ENCODE measurements at places on chromosomes 1 and 21. TPM values are rescaled to one million over a fixed set of nuclear protein-coding genes. Genes with fewer than 3 reads are reported as not detected.

The TRAF5 gene
- total RNA-seq: 6.6 TPM

The MYBPH gene
- not detected for total RNA-seq

The NCMAP gene
- not detected for total RNA-seq

The PROK1 gene
- total RNA-seq: not detected

The PIGV gene
- 8.4 TPM for total RNA-seq

The KCNJ15 gene
- 0.47 TPM for total RNA-seq

The SH3BGR gene
- total RNA-seq: 0.39 TPM

The OR2L8 gene
- not detected for total RNA-seq

The ACKR1 gene
- not detected for total RNA-seq

The HES3 gene
- not detected for total RNA-seq

The C8A gene
- total RNA-seq: not detected

The SASS6 gene
- 5.2 TPM for total RNA-seq

The MROH7 gene
- not detected for total RNA-seq

The TTC22 gene
- total RNA-seq: not detected

The WNT9A gene
- 0.20 TPM for total RNA-seq

The CLCA4 gene
- total RNA-seq: not detected

The CD1D gene
- total RNA-seq: not detected

The TSACC gene
- 2.4 TPM for total RNA-seq

The PRRX1 gene
- not detected for total RNA-seq

The TOE1 gene
- 18.8 TPM for total RNA-seq

The TACSTD2 gene
- total RNA-seq: 10.3 TPM

The CELA2A gene
- total RNA-seq: not detected

The MYOC gene
- not detected for total RNA-seq

The CCNL2 gene
- 46.4 TPM for total RNA-seq

The HRNR gene
- total RNA-seq: not detected

The RPS6KA1 gene
- total RNA-seq: 19.1 TPM

The PRAMEF4 gene
- total RNA-seq: not detected

The SYTL1 gene
- total RNA-seq: 0.27 TPM

The PLEKHN1 gene
- 1.3 TPM for total RNA-seq

The KRTAP11-1 gene
- total RNA-seq: not detected

The KCNN3 gene
- 0.64 TPM for total RNA-seq

The OLIG2 gene
- not detected for total RNA-seq

The OR2L5 gene
- not detected for total RNA-seq

The CALML6 gene
- total RNA-seq: not detected

The S100A2 gene
- 2.0 TPM for total RNA-seq

The MMEL1 gene
- 0.25 TPM for total RNA-seq

The HSF2BP gene
- 0.13 TPM for total RNA-seq

The RBP7 gene
- not detected for total RNA-seq

The WDR47 gene
- total RNA-seq: 12.5 TPM

The NR1I3 gene
- not detected for total RNA-seq
